ENCODE measurements at places on chromosomes 6 and 20. TPM values are rescaled to one million over a fixed set of nuclear protein-coding genes. Genes with fewer than 3 reads are reported as not detected.

MAK gene
- polyA plus RNA-seq: 0.06 TPM

PCK1 gene
- 2.9 TPM for polyA plus RNA-seq

C6orf58 gene
- polyA plus RNA-seq: not detected

ANKRD66 gene
- not detected for polyA plus RNA-seq

CNR1 gene
- polyA plus RNA-seq: 3.4 TPM

COL9A3 gene
- polyA plus RNA-seq: 9.8 TPM

OTOR gene
- not detected for polyA plus RNA-seq
